Inflammatory macrophage treated with lipopolysaccharide for 4 hours (primary cell): ENCODE measurements at places on chromosomes 1 and 21.
A peak's percentile ranks its signal among the peaks of the same experiment; 100 is the strongest.

DNA sequence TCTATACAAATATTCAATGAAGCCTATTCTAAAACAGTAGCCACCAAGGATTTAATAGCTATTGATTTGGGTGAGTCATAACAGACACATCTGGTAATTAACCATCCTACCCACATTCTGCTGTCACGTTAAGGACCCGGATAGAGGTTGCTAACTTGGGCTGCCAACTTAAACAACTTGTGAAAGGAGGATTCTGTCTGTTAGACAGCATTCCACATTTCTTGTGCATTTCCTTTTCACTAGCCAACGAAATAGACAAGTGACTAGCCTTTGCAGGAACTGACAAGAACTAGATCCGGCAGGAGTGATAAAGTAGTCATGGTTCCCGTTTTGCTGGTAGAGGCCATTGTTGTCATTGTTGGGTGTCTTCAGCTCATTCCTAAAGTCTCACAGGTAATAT is 9.5 kb downstream of the DSCAM start:
- DNase-seq = no peak

DNA sequence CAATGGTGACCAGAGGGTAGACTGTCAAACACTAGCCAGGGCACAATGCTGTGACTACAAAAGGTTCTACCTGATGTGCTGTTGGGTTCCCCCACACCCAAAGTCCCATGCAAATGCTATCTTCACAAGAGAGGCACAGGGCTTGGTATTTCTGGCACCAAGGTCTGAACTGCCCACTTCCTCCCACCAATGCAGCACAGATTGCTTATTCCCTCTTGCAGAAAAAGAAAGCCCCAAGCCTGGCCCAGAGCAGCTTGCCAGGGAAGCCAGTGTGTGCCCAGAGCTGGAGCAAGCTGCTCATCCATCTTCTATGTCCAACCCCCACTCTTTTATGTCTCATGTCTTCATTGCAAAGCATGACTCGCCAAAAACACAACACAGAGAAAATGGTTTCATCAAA is 149.4 kb upstream of the CAMK1G start:
- no peak for DNase-seq

- no peak for DNase-seq
These were observed 2.3 kb downstream of the DPT start for GRCh38 chr1:168726719-168727118.

GRCh38 chr1:162956922-162957321 is 95.9 kb upstream of the CCDC190 start:
- no peak for DNase-seq

DNA sequence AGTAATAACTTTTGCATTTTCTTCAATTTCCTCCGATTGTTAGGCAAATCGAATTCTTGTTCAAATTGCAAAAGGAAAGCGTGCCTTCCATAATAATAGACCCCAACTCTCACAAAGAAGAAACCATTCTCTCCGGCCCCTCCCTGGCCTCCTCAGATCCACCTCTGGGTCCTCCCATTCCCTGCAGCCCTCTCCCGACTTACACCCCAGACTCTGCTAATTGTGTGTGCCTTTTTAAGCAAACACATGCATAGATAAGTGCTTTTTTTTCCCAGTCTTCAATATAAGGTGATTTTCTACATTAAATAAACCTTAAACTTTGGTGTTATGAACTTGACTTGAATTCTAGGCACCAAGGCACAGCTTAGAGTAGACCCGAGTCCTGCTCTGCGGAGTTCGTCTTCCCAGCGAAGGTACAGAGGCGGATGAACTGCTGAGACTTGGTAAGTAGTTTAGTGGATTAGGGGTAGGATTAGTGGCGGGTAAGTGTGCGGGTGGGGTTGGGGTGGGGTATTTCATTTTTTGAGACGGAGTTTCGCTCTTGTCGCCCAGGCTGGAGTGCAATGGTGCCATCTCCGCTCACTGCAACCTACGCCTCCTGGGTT is 1.5 kb downstream of the L1TD1 start:
- no peak for DNase-seq

DNA sequence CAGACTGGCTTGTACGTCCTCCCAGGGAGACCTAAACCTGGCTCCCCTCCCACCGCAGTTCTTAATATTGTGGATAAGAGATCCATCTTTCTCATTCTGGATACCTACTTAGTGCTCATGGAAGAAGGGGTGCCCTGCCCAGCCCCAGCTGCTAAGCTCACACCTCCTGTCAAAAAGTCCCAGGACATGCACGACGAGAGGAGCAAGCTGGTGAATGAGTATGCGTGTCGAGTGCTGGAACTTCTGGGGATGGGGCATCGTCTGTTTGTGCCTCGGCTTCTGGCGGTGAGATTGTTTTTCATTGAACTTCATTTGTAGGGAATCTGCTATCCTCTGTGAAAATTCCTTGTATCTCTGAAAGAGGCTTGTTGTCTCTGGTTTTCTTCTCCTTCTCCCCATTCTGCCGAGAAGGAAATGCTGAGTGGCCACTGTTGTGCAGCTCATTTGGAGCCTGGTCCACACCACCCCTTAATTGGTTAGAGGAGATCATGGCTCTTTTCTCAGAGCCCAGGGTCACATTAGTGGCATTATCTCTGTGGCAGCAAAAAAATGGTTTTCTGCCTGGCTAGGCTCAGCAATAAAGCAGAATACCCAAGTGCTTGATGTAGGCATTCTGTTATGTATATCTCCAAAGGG is 199.4 kb upstream of the CACYBP start:
- no peak for DNase-seq

DNA sequence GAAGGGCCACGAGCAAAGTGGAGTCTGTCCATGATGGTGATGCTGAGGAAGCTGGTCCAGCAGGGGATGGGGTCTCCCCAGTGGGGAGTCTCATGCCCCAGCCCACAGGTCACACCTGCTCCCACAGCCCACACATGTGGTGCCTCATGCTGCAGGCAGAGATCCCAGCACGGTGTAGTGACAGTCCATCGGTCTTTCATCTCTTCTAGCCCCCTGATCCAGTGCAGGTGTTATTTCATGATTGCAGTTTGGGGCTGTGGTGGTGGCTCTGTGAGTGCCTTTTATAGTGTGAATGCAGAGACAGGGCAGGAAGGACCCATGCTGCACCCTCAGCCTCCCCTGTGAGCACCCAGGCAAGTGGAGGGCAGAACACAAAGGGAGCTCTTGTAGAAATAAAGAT is 45.0 kb downstream of the UBASH3A start:
- DNase-seq = no peak

- DNase-seq = no peak
These were observed 313.9 kb downstream of the BARHL2 start for GRCh38 chr1:90402893-90403849.

DNA sequence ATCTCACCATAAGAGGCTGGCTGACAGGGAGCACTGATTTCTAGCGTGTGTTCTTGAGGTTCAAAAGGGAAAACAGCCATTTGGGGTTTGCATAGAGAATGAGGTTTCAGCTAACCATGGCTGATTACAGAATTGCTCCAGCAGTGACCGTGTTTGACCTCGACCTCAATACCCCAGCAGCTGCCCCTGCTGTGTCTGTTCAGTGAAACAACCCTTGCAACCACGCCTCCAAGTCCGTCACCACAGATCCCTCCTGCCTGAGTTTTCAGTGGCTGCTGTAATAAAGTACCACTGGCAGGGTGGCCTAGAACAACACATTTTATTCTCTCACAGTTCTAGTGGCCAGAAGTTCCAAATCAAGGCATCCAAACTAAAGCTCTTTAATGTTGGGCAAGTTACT is 147.7 kb downstream of the HUNK start:
- no peak for DNase-seq

- DNase-seq = no peak
These were observed 7.9 kb upstream of the SRP9 start for GRCh38 chr1:225769687-225770086.

DNA sequence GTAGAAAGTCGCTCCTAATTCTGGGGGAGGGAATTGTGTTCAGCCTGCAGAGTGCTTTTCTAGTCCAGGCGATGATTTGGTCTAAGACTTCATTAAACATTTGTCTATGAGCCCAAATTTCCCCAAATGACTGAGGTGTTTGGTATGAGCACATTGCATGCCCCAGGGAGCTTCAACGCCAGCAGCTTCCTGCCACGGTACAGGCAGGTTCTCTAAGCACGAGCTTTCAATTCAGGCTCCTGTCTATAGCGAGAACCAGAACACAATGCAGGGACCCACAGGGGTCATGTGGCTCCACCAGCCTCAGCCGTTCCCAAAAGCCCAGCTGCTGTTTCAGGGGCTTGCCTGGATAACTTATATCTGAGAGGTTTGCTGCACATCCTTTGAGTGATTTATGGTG is 34.1 kb upstream of the H6PD start:
- no peak for DNase-seq

DNA sequence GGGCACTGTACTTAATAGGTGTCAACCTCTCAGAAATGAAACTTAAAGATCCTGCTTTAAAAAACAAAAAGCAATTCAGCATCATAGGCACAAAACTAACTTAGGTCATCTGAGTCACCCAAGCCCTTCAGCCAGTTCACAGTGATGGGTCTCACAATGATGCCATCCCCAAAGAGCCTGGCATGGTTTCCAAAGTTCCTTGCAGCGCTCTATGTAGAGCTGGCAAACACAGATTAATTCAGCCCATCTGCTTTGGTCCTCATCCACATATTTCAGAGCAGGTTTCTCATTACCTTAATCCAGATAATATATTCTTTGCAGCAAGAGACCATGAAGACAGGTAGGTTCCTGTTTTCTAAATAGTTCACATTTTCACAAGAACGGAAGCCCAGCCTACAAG is 14.6 kb upstream of the PLA2G2C start:
- no peak for DNase-seq

DNA sequence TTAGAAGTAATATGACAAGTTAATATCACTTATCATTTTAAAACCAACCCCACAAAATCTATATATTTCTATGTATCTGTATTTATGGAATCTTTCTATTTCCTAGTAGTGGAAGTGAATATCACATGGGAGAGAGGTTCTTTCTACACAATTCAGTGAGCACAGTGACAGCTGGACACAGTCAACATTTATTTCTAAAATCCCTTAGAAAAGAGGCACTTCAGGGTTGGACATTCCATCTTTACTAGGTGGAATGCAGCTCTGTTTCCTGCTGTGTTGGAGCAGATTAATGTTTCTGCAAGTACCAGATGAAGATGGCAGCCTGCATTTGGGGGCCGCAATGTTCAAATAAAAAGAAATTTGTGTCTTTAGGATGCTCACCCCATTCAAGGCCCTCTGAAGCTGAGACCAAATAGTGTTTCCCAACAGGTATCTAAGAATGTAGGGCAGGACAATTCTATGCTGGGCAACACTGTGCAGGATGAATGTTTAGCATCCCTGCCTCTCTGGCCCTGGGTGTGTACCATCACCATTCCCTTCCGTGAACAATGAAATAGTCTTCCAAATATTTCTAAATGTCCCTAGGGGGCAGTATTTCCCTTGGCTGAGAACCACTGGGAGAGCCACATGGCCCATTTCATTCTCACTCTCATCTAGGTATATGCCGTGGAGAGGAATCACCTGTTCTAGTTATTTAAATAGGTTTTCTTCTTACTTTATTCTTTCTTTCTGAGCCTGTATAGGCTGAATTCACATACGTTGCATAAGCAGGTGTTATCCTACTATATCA is 394.8 kb downstream of the PRDM2 start:
- DNase-seq = peak; percentile 1

DNA sequence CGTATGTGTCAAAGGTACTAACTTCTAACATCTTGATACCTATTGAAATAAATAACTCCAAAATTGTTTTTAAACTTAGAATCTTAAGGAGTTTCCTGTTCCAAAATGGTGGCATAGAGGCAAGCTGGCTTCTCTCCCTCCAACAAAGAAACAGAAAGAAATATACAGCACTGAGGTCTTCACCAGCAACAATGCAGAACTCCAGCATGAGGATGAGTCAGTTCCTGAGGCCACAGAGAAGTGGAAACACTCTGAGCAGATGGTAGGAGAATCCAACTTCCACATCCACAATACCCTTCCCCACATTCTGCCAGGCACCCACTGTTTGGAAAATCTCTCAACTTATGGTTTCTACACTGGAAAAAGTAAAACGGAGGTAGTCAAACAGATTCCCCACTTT is 12.2 kb upstream of the PPIH start:
- DNase-seq = peak; percentile 72

GRCh38 chr1:61244114-61244513 is 161.8 kb downstream of the NFIA start:
- no peak for DNase-seq

DNA sequence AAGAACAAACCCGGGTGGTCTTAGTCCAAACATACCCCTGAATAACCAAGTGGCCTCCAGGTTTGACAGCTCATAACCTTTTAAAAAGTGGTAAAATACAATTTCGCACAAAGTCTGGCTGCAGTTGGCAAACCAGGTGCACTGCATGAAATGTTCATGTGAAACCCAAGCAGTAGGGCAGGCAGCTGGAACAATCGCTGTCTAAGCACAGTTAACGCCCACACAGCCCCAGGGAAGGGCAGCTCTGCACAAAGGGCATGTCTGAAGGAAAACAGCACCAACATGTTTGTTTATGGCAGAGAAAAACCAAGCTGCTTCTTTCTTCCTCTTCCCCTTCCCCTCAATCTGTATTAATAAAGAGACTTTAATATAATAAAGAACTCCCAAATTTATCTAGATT is 49.5 kb downstream of the KIAA1614 start:
- DNase-seq = peak; percentile 43
